ENCODE measurements at places on chromosomes 1 and 21.

GRCh38 chr1:25023826-25024225 lies 93.8 kb upstream of the RUNX3 start:
- no peak for DNase-seq

DNA sequence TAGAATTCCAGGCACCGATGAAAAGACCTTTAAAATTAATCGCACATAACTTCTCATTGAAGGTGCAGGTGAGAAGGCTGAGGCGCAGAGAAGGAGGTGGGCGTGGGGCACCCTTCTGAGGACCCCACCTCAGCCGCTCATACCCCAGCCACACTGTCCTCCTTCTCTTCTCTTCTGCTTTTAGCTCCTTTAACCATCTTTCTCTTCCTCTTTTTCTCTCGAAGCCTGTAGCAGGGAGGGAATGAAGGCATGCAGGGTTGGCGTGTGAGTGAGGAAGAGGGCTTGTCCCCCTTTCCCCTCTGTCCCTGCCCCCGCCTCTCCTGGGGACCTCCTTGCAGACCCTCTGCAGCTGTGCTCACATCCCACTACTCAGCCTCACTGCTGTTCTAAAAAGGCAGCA lies 57.8 kb upstream of the CACNA1E start:
- no peak for DNase-seq

GRCh38 chr1:170682169-170682568 lies 18.2 kb downstream of the PRRX1 start:
- no peak for DNase-seq

DNA sequence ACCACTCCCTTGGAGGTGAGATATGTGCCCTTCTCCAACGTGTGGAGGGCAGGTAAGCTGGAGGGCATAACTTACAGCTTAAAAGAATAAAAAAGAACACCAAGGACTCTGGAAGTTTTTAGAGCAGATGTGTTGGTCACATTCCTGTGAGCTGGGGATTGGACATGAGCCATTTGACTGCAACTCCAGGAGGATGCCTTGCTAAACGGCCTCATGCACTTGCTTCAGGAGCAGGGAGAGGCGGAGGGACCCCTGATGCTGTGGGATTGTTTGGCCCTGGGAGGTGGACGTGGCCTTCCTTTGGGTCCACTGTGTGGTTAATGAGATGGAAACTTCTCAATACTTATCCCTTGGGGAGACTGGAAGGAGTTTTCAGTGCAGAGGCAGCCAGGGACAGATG lies 185.6 kb downstream of the RHOU start:
- DNase-seq = no peak

GRCh38 chr1:25744636-25745425 lies 55.2 kb upstream of the SELENON start:
- DNase-seq = no peak

GRCh38 chr1:42179900-42180329 lies 15.4 kb upstream of the GUCA2A start:
- no peak for DNase-seq

DNA sequence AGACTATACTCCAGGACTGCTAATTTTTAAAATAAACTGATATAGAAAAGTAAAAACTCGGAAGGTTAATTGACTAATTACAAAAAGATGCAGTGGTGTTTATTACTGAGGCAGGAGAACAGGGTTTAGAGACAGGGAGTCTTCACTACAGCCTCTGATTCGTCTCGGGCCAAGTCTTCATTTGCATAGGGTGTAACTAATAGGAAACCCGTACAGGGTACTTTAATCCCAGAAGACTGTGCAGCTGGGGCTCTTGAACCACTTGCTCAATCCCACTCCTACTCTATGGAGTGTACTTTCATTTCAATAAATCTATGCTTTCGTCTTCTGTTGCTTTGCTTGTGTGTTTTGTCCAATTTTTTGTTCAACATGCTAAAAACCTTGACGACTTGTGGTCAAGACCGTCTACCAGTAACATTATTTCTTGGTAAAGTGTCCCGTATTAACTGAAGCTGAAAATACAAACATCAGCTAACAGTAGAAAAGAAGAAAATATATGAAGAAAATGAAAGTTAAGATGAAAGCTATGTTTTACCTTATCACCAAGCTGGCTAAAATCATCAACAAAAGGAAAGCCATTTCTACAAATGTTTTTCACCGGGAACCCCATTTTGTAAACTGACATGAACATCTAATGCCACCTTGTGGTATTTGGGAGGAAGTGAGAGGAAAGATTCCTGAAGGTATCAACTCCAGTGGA lies 8.0 kb downstream of the SDHB start:
- DNase-seq = no peak

DNA sequence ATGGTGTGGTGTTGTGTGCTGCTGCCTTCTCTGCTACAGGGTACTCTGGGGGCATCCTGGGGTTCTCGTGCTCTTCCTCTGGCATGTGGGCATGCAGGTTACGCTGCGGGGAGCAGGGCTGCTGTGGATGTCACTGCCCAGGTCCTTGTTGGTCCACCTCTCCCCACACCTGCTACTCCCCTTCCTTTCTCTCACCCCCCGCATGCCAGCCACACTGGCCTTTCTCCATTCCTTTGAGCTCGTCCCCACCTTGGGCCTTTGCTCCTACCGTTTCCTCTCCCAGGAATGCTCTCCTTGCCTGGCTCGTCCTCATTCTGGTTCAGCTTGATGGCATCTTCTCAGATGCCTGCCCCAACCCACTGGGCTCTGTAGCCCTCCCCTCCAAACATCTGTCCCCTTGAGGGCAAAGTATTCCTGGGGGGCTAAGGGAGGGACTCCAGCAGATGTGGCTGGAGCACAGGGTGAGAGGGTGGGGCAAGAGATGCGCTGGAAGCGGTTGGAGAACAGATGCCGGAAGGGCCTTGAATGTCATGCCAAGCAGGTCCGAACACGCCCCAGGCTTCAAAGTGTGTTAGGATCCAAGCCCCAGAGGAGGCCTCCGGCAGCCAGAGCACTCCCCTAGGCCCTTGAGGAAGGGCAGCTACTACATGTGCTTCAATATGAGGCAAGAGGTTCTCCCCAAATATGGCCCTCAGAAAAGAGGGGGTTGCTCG lies 23.4 kb downstream of the DMRTB1 start:
- DNase-seq = no peak

GRCh38 chr1:15176898-15177665 lies 23.5 kb downstream of the TMEM51 start:
- no peak for DNase-seq

- DNase-seq = no peak
Measured at GRCh38 chr1:108671143-108671542, 10.2 kb upstream of the HENMT1 start.

Data from GM04503 (cell line).